ENCODE measurements at places on chromosomes 7 and 10. TPM values are rescaled to one million over a fixed set of nuclear protein-coding genes. Genes with fewer than 3 reads are reported as not detected.

- no peak overlapping the region for H3K4me3 ChIP-seq
- no peak overlapping the region for H3K27ac ChIP-seq
- no peak for DNase-seq
- H3K4me1 ChIP-seq = peaks cover 11% of the 10 kb centered on the region
Measured at GRCh38 chr10:79340646-79341244, 6.5 kb upstream of the PPIF start.

DNA sequence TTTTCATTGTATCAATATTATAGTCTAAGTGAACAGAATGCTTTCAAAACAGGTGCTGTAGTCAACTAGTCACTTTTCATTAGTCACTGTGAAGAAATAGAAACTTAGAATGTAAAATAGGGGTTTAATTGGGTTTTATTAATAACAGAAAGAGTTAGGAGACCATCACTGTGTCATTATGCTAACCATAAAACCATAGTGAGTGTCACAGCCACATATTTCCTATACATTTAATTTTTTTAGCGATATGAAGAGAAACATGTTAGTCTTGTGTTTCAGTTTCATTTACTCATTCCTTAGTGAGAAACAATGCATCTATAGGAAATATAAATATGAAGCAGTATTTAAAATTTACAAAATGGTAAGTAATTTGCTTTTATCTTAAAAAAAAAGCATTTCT lies 22.2 kb downstream of the SPAG6 start:
- H3K27ac ChIP-seq = no peak overlapping the region
- no peak overlapping the region for H3K4me3 ChIP-seq
- no peaks in the 10 kb centered on the region for H3K27me3 ChIP-seq
- H3K36me3 ChIP-seq = no peaks in the 10 kb centered on the region

DNA sequence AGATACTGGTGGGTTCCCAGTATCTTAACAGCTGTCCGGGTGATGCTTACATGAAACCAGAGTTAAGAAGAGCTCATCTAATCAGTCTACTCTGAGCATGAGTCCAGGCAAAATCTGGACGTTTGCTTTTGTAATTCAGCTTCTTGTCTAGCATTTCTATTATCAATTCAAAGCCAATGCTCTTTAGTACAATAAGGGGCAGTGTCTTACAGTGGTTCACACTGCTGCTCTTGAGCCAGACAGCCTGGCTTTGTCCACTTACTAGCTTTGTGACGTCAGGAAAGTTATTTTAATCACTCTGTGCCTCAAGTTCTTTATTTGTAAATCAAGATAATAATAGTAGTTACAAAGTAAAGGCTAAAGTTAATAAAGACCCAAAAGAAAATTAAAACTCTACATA lies 227.3 kb upstream of the TCF7L2 start:
- no peak overlapping the region for H3K27ac ChIP-seq
- peaks cover 4% of the 10 kb centered on the region for H3K36me3 ChIP-seq
- no peak for DNase-seq
- no peak overlapping the region for H3K4me3 ChIP-seq
- no peaks in the 10 kb centered on the region for H3K27me3 ChIP-seq

GRCh38 chr10:132175907-132176581 lies 10.7 kb upstream of the DPYSL4 start:
- H3K27me3 ChIP-seq = peaks cover 13% of the 10 kb centered on the region
- peaks cover 3% of the 10 kb centered on the region for H3K4me1 ChIP-seq
- no peak overlapping the region for H3K4me3 ChIP-seq
- H3K27ac ChIP-seq = no peak overlapping the region
- H3K36me3 ChIP-seq = no peaks in the 10 kb centered on the region

GRCh38 chr7:31316876-31317275 lies 23.6 kb downstream of the NEUROD6 start:
- H3K4me3 ChIP-seq = no peak overlapping the region
- H3K27ac ChIP-seq = no peak overlapping the region
- H3K36me3 ChIP-seq = no peaks in the 10 kb centered on the region

- no peak overlapping the region for H3K4me3 ChIP-seq
- no peaks in the 10 kb centered on the region for H3K4me1 ChIP-seq
- H3K36me3 ChIP-seq = peaks cover 21% of the 10 kb centered on the region
- H3K27me3 ChIP-seq = no peaks in the 10 kb centered on the region
- H3K27ac ChIP-seq = no peak overlapping the region
Measured at GRCh38 chr10:48429309-48429708, 122.8 kb downstream of the MAPK8 start.

- no peaks in the 10 kb centered on the region for H3K36me3 ChIP-seq
- no peak overlapping the region for H3K4me3 ChIP-seq
- no peaks in the 10 kb centered on the region for H3K27me3 ChIP-seq
- DNase-seq = no peak
- H3K4me1 ChIP-seq = no peaks in the 10 kb centered on the region
- no peak overlapping the region for H3K27ac ChIP-seq
Measured at GRCh38 chr7:151642746-151643145, 123.1 kb upstream of the RHEB start.

TUBB8 gene
- not detected for total RNA-seq

GRCh38 chr7:45601094-45601493 lies 26.9 kb downstream of the ADCY1 start:
- H3K27ac ChIP-seq = no peak overlapping the region
- H3K27me3 ChIP-seq = no peaks in the 10 kb centered on the region
- H3K4me3 ChIP-seq = no peak overlapping the region
- DNase-seq = no peak

- H3K27me3 ChIP-seq = peaks cover 6% of the 10 kb centered on the region
- H3K27ac ChIP-seq = no peak overlapping the region
Measured at GRCh38 chr10:91545838-91546237, 87.0 kb downstream of the PPP1R3C start.

GRCh38 chr7:106031300-106032035 lies 68.4 kb downstream of the CDHR3 start:
- H3K4me1 ChIP-seq = peaks cover 8% of the 10 kb centered on the region
- no peak overlapping the region for H3K27ac ChIP-seq
- H3K36me3 ChIP-seq = no peaks in the 10 kb centered on the region

DNA sequence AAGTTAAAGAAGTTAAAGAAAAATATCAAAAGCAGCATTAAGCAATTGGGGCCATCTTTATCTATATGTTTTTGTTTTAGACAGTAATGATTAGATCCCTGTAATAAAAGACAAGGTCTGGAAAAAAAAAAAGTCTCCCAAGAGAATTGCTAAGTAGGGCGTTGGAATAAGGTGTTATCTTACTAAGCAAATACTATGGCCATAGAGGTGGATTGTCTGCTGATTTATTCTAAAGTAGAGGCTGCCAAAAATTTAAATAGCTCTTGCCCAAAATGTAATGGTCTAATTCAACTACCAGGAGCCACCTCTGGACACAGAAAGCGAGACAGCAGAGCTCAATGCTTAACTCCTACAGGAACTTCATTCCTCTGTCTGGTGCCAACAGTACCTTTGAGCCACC lies 71.6 kb downstream of the HERPUD2 start:
- H3K27ac ChIP-seq = no peak overlapping the region
- H3K36me3 ChIP-seq = peaks cover 3% of the 10 kb centered on the region
- DNase-seq = no peak
- H3K4me1 ChIP-seq = peaks cover 5% of the 10 kb centered on the region
- H3K27me3 ChIP-seq = no peaks in the 10 kb centered on the region

GRCh38 chr10:123462756-123463155 lies 203.4 kb upstream of the GPR26 start:
- no peaks in the 10 kb centered on the region for H3K27me3 ChIP-seq
- DNase-seq = no peak
- no peaks in the 10 kb centered on the region for H3K36me3 ChIP-seq
- no peaks in the 10 kb centered on the region for H3K4me1 ChIP-seq

DNA sequence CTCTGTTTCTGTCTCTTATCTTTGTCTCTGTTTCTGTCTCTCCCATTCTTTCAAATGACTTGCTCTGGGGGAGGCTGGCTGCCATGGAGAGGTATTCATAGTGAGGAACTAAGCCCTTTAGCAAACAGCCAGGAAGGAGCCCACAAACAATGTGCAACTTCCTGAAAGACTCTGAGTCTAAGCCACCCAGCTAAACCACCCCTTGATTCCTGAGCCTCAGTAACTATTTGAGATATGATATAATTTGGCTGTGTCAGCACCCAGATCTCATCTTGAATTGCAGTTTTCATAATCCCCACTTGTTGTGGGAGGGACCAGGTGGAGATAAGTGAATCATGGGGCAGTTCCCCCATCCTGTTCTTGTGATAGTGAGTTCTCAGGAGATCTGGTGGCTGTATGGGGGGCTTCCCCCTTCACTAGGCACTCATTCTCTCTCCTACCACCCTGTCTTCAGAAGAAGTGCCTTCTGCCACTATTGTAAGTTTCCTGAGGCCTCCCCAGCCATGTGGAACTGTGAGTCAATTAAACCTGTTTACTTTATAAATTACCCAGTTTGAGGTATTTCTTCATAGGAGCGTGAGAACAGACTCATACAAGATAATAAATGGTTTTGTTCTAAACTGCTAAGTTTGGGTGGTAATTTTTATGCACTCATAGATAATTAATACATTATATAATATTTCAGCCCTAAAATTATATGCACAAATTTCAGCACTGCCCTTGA lies 121.2 kb upstream of the FOXP2 start:
- H3K4me1 ChIP-seq = no peaks in the 10 kb centered on the region
- H3K4me3 ChIP-seq = no peak overlapping the region
- H3K27ac ChIP-seq = no peak overlapping the region
- peaks cover 5% of the 10 kb centered on the region for H3K27me3 ChIP-seq
- no peaks in the 10 kb centered on the region for H3K36me3 ChIP-seq

H2BK1 gene
- not detected for total RNA-seq

- no peak overlapping the region for H3K4me3 ChIP-seq
- peaks cover 28% of the 10 kb centered on the region for H3K4me1 ChIP-seq
- no peak for DNase-seq
- peaks cover 5% of the 10 kb centered on the region for H3K36me3 ChIP-seq
- no peak overlapping the region for H3K27ac ChIP-seq
Measured at GRCh38 chr10:7405637-7406036, 5.2 kb downstream of the SFMBT2 start.

GRCh38 chr7:16754856-16755317 lies 1.3 kb downstream of the TSPAN13 start:
- H3K4me3 ChIP-seq = no peak overlapping the region
- no peak overlapping the region for H3K27ac ChIP-seq
- H3K36me3 ChIP-seq = no peaks in the 10 kb centered on the region
- DNase-seq = no peak

DNA sequence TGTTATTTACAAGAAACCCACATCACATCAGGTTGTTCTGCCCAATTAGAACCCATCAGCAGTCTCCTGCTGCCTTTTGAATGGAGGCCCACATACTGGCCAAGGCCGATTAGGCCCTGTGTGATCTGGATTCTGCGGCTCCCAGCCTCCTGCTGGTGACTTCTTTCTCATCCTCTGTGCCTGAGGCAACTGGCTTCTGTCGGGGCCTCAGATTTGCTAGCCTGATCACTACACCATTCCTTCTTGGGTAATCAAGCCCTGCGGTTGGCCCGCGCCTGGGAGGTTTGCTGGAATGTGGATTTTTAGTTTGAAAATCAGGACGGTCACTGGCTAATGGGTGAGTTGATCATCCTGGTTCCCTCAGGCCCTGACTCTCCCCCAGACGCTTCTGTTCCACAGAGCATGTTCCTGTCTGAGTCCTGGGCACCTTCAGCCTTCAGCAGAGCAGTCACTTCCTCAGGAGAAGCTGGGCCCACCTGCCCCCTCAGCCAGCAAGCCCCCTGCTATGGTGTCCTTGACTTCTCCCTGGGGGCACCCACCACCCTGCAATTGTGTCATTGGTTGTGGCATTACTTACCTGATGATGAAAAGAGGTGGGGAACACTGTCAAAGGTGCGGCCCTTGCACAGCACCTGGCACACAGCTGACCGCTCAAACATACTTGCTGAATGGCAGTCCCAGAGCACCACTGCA lies 207.6 kb downstream of the PHTF2 start:
- no peak for DNase-seq
- no peaks in the 10 kb centered on the region for H3K36me3 ChIP-seq
- no peaks in the 10 kb centered on the region for H3K4me1 ChIP-seq
- H3K4me3 ChIP-seq = no peak overlapping the region
- no peaks in the 10 kb centered on the region for H3K27me3 ChIP-seq

- no peak overlapping the region for H3K4me3 ChIP-seq
- no peaks in the 10 kb centered on the region for H3K27me3 ChIP-seq
- no peaks in the 10 kb centered on the region for H3K36me3 ChIP-seq
- DNase-seq = no peak
Measured at GRCh38 chr7:135349746-135350145, 116.1 kb downstream of the STRA8 start.

DNA sequence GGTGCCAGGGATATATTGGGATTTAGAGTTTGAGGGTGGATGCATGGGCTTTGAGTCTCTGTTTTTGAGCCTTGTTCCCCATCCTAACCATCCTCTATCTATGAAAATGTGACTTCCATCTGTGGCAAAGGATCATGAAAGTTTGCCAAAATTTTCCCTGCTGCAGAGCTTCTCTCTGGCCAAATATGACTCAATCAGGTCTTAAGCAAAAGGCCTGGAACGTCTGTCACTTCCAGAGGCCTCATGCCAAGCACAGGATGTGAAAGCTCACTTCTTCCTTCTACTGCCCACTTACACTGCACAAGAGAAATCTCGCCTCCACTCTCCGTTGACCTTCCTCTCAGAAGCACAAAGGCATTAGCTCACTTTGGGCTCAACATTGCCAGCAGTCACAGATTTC lies 696.9 kb upstream of the NRP1 start:
- DNase-seq = no peak
- no peak overlapping the region for H3K27ac ChIP-seq
- H3K36me3 ChIP-seq = no peaks in the 10 kb centered on the region
- no peaks in the 10 kb centered on the region for H3K4me1 ChIP-seq

Data from CD4-positive, alpha-beta T cell (primary cell).